Ovary (tissue), 10 donors: ENCODE measurements at places on chromosomes 12 and 14. TPM values are rescaled to one million over a fixed set of nuclear protein-coding genes. Genes with fewer than 3 reads are reported as not detected.

- no peaks in the 10 kb centered on the region for H3K4me1 ChIP-seq
- no peaks in the 10 kb centered on the region for H3K36me3 ChIP-seq
- no peak for DNase-seq
- no peak overlapping the region for H3K4me3 ChIP-seq
- no peak overlapping the region for H3K27ac ChIP-seq
These were observed 1.5 kb downstream of the BIN2 start for GRCh38 chr12:51322452-51322851.

The OR4E1 gene
- total RNA-seq = not detected

The SMIM41 gene
- 3.2 TPM for total RNA-seq

GRCh38 chr14:100654814-100655740 is 67.9 kb upstream of the BEGAIN start:
- H3K27ac ChIP-seq = no peak overlapping the region
- no peaks in the 10 kb centered on the region for H3K36me3 ChIP-seq
- H3K4me3 ChIP-seq = no peak overlapping the region
- DNase-seq = no peak

The CREBL2 gene
- 39.1 TPM for total RNA-seq

DNA sequence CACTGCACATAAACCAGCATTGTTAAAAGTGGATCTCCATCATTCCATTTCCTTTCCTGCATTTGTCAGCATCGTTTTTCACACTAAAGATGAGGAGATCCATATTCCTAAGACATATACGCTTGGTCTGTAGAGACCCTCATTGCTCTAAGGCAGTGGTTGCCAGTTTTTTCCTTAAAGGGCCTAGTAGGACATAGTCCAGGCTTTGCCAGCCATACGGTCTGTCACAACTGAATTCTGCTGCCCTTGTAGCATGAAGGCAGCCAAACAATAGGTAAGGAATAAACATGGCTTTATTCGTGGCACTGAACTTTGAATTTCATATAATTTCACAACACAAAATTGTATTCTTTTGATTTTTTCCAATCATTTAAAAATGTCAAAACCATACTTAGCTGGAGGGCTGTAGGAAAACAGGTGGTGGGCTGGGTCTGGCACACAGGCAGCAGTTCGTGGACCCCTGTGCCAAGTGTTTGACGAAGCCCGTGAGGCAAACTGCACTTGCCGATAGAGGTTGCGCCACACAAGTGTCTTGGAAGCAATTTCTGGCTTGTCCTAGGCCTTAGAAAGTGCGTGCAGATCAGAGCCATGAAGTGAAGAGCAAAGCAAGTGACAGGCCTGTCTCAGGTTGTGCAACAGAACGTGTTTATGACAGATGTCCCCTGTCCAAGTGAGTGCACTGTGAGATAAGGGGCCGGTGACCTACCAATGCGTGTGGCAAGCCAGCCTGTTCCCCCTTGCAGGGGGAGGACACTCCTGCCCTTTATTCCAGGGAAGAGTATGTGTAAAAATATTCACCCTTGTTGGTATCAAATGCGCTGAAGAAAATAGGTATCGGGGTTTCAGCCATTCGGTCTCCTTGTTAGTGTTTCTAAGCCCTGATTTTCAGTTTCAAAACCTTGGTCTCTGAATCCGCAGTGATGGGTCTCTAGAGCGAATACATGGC is 916 bp upstream of the CHPT1 start:
- peaks cover 3% of the 10 kb centered on the region for H3K4me1 ChIP-seq
- peak overlapping the region; percentile 91 for H3K4me3 ChIP-seq
- H3K27ac ChIP-seq = no peak overlapping the region
- H3K27me3 ChIP-seq = no peaks in the 10 kb centered on the region
- H3K36me3 ChIP-seq = no peaks in the 10 kb centered on the region

The AMDHD1 gene
- total RNA-seq = not detected
